Stimulated activated CD4-positive, alpha-beta T cell treated with anti-CD3 and anti-CD28 coated beads, Interleukin-1b, Interleukin-23, amount 100 ng/mL, for 4 hours (primary cell): ENCODE measurements at places on chromosomes 1 and 21.

DNA sequence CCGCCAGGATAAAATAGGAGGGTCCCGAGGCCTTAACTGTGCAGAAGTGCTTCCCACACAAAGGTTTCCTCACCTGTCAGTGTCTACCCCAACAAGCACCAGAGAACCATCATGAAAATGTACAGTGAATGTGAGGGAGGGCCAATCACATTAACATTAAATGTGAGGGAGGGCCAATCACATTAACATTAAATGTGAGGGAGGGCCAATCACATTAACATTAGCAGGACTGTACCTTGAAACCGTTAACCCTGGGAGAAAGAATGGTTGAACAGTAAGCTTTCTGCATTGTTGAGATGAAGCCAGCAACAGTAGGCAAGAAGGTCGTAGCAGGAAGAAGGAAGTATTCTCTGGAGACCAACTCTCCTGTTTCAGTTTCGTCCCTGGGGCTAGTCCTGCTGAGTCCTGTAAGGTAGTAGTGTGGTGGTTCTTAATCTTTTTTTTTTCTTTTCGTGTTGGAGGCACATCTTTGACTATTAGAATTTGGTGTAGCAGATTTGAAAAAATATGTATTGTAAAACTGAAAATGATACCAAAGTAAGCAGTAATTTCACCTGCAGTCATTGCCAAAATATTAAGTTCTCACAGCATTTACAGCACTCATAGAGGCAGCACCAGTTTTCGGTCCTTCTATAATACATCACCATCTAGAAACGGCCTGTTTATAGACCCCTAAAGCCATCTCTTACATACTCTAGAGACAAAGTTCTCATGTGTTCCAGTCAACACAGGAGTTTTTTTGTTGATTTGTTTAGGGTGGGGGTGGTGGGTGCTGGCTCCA is 98.6 kb upstream of the PPP2R5A start:
- DNase-seq: no peak

DNA sequence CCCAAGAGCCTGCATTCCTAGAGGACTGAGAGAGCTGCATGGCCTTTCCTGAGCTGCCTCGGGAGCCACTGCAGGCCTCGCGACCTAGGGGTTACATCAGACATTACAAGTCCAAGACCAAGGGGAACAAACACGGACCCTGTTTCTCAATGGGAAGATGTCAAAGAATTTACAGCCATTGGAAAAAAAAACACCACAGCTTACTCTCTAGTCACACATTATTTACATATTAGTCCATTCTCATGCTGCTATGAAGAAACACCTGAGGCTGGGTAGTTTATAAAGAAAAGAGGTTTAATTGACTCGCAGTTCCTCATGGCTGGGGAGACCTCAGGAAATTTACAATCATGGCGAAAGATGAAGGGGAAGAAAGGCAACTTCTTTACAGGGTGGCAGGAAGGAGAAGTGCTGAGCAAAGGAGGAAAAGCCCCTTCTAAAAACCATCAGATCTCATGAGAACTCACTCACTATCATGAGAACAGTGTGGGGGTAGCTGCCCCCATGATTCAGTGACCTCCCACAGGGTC is 8.4 kb upstream of the PRMT2 start:
- DNase-seq: no peak

- no peak for DNase-seq
Observed at GRCh38 chr1:32303997-32304622, 12.2 kb downstream of the HDAC1 start.

- no peak for DNase-seq
Observed at GRCh38 chr1:63691701-63692425, 82.0 kb upstream of the ROR1 start.

DNA sequence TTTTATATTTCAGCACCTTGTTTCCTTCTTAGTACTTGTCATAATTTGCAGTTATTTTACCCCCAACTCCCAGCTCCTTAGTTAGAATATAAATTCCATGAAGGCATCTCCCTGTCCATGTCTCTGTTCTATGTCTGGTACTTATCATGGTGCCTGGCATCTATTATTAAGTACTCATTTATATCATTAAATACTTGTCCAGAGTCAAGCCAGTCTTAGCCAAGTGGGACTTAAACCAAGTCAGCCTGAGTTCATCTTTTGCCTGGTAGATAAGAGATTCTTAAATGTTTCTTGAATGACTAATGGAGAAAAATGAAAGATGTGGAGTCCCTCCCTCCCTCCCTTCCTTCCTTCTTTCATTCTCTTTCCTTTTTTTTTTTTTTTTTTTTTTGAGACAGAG is 9.4 kb downstream of the SLC25A44 start:
- DNase-seq: no peak

- no peak for DNase-seq
Observed at GRCh38 chr1:117646007-117646811, 40.4 kb downstream of the TENT5C start.
